Activated CD4-positive, alpha-beta memory T cell treated with anti-CD3 and anti-CD28 coated beads, Interleukin-2, amount 10 ng/mL, durations not matched to agents 7 days and 5 days (primary cell): ENCODE measurements at places on chromosomes 3 and 15. TPM values are rescaled to one million over a fixed set of nuclear protein-coding genes. Genes with fewer than 3 reads are reported as not detected.

Gene POPDC2
- total RNA-seq: 3.2 TPM

DNA sequence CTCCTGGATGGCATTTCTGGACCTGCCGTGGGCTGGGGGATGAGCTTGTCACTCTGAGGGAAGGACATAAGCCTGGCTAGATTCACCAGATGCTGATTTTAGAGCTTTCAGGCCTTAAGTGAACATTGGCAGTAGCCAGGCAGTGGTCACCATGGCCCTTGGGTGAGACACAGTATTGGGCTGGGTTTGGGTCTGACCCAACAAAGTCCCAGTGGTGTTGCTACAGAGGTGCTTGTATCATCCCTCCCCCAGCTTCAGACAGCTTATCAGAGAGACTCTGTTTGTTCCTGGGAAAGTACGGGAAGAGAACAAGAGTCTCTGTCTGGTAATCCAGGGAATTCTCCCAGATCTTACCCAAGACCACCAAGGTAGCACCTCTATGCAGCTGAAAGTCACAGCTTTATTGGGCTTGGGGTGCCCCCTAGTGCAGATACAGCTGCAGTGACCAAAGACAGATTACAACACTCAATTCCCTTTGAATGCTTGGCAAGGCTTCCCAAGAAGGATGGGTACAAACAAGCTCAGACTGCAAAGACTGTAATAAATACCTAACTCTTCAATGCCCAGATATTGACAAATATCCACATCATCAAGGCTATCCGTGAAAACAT lies 9.8 kb upstream of the RUVBL1 start:
- DNase-seq: peak; percentile 56

DNA sequence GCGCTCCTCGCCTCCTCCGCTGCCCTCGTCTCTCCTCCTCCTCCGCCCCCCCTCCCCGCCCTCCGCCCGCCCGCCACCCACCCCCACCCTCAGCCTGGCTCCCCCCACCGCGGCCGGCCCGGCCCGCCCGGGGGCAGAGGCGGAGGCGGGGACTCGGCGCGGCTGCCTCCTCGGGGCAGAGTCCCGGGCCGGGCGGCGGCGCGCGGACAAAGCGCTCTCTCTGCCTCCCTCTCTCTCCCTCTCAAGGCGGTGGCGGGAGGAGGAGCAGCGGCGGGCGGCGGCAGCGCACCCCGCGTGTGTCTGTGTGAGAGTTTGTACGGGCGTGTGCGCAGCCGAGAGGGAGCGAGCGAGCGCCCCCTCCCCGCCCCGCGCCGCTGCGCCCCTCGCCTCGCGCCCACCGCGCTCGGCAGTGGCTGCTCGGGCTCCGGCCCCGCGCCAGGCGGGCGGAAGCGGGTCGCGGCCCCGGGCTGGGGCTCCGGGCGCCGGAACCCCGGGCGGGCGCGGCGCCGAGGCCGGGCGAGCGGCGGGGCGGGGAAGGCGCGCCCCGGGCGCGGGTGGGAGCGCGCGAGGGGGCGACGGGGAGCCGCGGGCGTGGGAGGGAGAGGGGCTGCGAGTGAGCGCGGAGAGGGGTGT lies at the start of gene IGF2BP2:
Gene IGF2BP2 (minus strand): TSS at position 37 of the 633 bp plus-strand sequence. CDS start 82 bp downstream, outside the sequence.
- DNase-seq: peak; percentile 57

- DNase-seq: no peak
These were observed 2.4 kb upstream of the ADGRG7 start for GRCh38 chr3:100606894-100607512.

- no peak for DNase-seq
These were observed 18.3 kb upstream of the IGF2BP2 start for GRCh38 chr3:185843126-185843525.

- DNase-seq: no peak
These were observed 965.0 kb downstream of the MCTP2 start for GRCh38 chr15:95196176-95196915.

- DNase-seq: no peak
These were observed 20.6 kb upstream of the FBLN2 start for GRCh38 chr3:13528217-13528867.

GRCh38 chr3:50567386-50568167 lies at the start of gene C3orf18:
Gene C3orf18, minus strand, starts transcription at chr3:50567747. Its CDS starts 2,048 bp downstream, at chr3:50565699.
- DNase-seq: peak; percentile 97

DNA sequence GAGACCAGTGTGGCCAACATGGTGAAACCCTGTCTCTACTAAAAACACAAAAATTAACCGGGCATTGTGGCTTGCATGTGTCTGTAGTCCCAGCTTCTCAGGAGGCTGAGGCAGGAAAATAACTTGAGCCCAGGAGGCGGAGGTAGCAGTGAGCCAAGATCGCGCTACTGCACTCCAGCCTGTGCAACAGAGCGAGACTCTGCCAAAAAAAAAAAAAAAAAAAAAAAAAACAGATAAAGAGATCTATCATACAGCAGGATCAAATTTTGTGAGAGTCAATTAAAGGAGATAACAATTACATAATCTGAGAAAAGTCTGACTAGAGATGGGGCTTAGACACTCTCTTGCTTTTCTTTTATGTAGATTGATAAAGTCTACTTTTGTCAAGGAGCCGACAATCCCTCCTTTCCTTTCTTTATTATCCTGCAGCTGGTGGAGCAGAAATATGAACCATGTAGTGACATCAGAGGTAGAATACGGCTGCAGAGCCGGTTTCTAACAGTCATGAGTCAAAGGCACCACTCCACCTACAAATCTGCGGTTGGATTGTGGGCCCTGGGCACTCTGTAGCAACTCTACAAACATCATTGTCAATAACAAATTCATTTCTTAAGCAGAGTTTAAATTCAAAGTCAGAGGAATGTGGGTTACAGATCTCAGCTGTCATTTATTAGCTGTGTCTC lies 9.0 kb downstream of the C2CD4A start:
- DNase-seq: no peak

DNA sequence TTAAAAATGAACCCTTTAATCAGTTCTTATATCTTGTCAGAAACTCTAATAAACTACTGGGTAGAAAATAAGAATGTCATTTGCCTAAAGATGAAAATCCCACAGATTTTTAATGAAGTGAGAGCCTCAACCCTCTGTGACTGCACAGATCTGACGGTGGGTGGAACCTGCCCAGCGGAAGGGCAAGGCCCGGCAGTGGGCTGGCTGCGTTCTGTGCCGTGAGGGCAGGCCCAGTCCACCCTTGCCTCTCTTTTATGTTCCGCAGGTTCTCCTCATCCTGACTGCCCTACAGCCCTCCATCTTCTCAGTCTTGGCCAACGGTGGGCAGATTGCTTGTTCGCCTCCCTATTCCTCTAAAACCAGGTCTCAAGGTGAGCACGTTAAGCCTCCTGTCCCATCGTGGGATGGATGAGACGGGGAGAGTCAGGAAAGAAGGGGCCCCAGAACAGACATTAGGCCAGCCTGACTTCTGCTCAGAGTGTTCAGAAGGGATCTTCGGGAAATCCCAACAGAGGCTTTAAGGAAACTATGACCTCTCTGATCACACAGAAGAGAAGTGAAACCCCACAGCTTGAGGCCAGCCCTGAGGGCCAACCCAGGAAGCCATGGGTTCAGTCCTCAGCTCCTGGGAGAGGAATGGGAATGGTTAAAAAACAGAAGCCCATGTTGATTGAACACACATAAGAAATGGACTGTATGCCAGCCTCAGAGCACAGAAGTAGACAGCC lies 16.0 kb downstream of the SLC51A start:
- no peak for DNase-seq

- DNase-seq: no peak
These were observed 84.3 kb downstream of the MECOM start for GRCh38 chr3:169579116-169579710.

GRCh38 chr15:27850050-27850449 lies 249.1 kb downstream of the OCA2 start:
- DNase-seq: no peak

DNA sequence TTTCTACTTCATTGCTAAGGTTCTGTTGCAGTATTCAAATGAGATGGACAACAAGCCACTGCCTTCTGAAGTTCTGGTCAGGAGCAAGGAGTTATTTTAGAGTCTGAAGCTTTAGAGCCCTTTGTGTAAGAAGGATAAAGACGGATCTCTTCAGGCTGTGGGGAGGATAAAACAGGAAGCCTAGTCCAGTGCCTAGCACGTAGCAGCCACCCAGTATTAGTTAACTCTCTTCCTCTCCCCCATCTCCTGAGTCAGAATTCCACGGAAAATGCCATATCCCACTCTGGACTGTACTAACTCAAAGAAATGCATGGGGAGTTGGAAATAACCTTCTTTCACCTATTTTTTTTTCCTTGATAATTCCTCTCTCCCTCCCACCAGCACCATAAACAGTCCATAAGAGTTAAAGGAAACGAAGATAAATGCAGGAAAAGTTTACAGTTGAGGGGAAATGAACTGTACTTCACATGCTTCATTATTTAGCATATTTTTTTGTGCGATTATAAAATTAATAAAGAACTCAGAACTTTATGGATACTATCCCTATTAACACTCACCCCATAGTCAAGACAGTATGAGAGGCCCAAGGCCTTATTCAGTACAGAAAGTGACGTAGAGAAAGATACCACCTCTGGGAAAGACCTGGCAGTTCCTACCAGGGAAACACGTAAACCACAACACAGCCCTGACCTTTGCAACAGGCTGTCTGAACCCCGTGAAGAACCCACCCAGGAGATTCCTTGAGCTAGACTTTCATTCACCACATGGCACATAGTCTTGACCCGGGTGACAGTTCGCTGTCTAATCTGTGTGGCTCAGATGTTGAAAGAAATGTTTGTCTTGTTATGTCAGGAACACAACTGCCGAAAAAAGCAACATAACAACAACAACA lies 9.2 kb downstream of the IGF2BP2 start:
- no peak for DNase-seq

Gene DUOX1
- total RNA-seq: not detected

Gene EPB42
- total RNA-seq: not detected

DNA sequence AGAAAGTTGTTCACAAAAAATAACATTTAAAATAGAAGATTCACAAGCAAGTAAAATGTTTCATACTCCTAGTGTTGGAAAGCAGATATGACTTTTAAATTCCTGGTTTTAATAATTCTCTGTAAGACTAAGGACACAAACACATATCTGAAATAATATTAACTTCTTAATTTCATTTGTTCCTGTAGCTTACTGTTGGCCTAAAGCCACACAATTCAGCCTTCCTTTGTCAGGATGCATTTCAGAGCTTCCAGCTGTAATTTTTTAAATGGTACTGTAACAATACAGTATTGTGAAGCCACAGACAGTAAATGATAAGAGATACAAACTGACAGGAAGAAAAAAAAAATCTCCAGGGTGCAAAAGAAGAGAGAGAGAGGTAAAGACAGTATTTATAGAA lies 84.2 kb downstream of the TMCC1 start:
- DNase-seq: no peak

GRCh38 chr3:148006508-148006907 lies 597.3 kb downstream of the ZIC1 start:
- no peak for DNase-seq

Gene CNTN3
- total RNA-seq: not detected

Gene C3orf18
- 17.5 TPM for total RNA-seq

DNA sequence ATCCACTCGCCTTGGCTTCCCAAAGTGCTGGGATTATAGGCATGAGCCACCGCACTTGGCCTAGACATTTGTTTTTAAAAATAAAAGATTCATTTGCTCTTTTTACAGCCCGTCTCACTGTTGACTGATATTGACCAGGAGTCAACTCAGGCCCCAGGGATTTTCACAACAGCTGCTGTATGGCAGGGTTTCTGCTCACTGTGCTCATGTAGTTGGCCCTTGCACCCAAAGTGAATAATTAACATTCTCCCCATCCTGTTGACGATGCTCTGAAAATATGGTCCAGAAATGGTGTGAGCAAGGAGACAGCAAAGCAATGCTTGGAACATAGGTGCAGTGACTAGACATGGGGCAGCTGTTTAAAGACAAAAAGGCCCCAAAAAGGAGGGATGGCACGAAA lies 2.9 kb upstream of the CCR5 start:
- DNase-seq: peak; percentile 14
